ENCODE measurements at places on chromosomes 4 and X.

DNA sequence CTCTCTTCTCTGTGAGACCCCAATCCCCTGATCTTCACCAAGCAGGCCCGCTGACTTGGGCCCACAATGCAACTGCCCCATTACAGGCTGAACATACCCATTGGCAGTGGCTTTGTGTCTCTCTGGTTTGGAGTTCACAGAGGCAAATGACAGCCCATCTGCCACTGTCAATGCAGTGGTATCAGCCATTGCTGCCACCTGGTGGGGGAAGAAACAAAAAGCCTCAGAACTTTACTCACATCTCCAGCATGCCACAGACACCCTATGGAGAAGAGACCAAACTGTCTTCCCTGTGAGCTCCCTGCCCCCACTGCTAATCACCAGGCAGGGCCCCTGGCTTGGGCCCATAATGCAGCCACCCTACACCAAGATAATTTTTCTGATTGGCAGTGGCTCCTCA lies 729.3 kb upstream of the ACTRT1 start:
- DNase-seq = peak; percentile 22

- DNase-seq = no peak
Observed at GRCh38 chrX:24235084-24235710, 78.7 kb downstream of the SUPT20HL2 start.

DNA sequence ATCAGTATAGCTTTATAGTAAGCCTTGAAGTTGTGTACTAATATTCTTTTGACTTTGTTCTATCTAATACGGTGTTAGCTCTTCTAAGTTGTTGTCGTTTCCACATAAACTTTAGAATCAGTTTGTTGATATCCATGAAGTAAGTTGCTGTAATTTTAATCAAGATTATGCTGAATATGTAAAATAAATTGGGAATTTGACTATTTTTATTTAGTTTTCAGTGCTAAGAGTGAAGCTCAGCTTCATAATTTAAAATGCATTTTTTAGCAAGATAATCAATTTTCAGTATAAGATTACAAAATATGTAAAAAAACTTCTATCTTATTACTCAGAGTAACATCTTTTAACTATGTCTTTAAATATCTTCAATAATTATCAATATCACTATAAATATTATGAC lies 1374.8 kb downstream of the PCDH7 start:
- DNase-seq = no peak

GRCh38 chr4:172707622-172708021 lies 461.0 kb upstream of the GALNT7 start:
- no peak for DNase-seq

DNA sequence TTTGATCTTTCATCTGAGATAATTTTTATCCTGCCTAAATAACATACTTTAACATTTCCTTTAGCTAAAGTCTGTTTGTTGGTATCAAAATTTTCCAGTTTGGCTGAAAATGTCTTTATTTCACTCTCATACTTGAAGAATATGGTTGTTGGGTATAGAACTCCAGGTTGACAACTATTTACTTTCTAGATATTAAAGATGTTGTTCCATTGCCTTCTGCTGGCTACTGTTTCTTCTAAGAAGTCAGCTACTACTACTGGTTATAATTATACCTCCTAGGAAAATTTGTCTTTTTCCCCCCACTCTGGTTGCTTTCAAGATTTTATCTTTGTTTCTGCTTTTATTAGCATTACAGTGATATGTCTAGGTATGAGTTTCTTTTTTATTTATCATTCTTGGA lies 75.7 kb downstream of the SH3RF1 start:
- DNase-seq = no peak

DNA sequence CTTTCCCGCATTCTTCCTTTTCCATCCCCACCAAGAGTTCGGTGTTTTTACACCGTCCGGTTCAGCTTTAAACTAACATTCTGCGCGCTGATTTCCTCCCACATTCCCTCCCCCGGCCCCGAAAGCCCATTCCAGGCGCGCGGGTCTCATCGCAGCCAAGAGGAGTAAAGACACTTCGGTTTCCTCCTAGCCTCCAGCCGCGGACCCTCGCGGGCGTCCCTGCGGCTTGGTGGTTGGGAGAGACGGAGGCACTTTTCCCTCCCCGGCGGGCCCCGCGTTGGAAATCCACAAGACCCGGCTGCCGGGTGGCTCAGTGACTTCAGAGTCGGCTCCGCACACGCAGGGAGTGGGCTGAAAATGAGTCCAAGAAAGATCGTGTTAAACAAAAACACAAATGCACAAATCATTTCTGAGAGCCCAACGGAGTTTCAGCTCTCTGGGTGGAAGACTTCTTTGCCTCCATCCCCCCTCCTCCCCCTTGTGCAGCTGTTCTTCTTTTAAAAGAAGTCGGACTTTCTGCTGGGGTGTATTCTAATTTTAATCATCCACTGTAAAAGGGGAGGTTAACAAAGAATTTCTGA lies 2.0 kb upstream of the ARX start:
- no peak for DNase-seq

DNA sequence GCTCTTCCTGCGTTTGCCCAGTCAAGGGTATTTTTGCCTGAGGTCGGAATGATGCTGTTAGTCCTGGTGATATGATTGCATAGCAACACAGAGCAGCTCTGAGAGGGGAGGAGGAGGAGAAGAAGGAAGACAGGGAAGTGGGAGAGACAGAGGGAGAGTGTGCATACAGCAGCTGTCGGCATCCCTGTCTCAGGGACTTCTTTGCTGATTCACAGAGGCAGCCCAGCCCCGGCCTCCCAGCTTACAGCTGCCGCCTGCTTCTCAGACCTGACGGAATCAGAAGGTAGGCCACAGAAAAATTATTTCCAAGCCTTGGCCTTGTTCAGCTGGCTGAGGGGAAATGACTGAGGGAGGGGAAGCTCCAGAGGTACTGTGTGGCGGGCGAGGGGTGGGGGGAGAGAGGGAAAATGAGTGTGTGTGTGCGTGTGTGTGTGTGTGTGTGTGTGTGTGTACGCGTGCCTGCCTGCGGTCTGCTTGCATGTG lies 319 bp downstream of the DRP2 start:
- peak; percentile 70 for DNase-seq
